ENCODE measurements at places on chromosomes 4 and X. TPM values are rescaled to one million over a fixed set of nuclear protein-coding genes. Genes with fewer than 3 reads are reported as not detected.
A peak's percentile ranks its signal among the peaks of the same experiment; 100 is the strongest.

- ATAC-seq = no peak
Observed at GRCh38 chrX:102154218-102154860, 1.4 kb downstream of the BEX5 start.

- no peak for ATAC-seq
Observed at GRCh38 chr4:175166020-175166419, 247.9 kb downstream of the ADAM29 start.

DNA sequence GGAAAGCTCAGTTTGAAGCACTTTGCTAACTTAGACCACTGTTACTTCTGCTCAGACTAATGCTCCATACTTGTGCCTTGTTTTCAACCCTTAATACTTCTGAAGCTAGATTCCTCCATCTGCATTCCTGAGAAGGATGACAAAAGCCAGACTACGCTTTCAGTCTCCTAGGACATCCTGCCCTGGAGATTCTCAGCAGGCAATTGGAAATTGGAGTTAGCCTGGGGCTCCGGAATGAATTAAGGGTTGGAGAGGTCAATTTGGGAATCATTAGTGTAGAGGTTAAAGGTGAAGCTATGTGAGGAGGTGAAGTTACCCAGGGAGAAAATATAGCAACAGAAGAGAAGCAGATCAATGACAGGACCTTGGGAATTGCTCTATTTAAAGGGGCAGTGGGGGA lies 215.9 kb upstream of the MBNL3 start:
- no peak for ATAC-seq

DNA sequence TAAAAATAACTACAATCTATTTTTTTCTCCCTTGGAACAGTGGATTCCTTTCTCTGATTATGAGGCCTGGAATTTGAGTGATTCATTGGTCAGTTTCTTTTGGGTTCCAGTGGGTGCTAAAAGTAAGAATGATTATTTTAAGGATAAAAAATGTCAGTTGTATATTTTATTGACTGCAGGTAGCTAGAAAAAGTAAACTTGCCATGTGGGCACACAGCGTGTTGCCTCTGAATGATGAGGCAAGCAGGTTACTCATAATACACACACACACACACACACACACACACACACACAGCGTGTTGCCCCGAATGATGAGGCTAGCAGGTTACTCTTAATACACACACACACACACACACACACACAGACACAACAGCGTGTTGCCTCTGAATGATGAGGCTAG lies 13.8 kb downstream of the GALNT7 start:
- peak; percentile 34 for ATAC-seq

DNA sequence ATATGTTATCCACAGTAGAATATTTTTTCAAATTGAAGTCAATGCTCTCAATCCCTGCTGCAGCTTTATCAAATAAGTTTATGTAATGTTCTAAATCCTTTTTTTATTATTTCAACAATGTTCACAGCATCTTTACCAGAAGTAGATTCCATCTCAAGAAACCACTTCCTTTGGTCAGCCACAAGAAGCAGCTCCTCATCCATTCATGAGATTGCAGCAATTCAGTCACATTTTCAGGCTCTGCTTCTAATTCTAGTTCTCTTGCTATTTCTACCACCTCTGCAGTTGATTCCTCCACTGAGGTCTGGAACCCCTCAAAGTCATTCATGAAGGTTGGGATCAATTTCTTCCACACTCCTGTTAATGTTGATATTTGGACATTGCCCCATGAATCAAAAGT lies 2301.3 kb upstream of the TENM3 start:
- ATAC-seq = no peak

GRCh38 chrX:23790155-23790497 lies 7.2 kb downstream of the SAT1 start:
- no peak for ATAC-seq

DNA sequence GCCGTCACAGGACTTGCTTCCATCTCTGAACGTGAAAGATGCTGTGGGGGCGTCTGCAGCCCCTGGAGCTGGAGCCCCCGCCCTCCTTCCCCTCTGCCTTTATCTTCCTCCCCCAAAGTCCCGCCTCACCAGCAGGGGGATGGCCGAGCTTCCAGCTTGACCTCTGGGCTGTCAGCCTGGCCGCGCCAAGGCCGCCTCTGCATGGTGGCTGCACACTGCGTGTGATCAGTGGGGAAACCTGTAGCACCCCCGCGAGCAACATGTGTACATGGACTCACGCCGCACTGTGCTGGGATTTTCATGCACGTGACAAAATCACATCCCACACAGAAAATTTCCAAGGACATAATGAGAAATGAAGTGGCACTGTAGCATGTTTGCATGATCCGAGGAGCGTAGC lies 26.5 kb upstream of the PSAPL1 start:
- ATAC-seq = no peak

- no peak for ATAC-seq
Observed at GRCh38 chrX:110003167-110004156, 548 bp downstream of the TMEM164 start.

TLR8 gene
- total RNA-seq = 0.26 TPM

DNA sequence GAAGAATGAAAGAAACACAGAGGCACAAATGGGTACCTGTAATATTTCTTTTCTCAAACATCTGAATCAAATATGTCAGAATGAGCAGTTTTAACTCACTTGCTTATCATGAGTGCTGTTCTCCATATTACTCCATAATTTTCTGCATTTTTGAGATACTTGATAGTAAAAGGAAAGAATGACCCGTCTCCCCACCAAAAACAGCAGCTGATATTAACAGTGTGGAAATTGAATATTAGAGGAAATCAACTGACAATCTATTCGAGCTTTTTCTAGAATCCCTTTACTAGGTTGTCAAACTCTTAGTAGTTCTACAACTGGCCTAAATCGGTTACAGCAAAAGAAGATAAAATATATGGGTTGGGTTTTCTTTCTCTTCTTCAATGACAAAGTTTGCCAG lies 49.9 kb upstream of the HELT start:
- ATAC-seq = no peak

DNA sequence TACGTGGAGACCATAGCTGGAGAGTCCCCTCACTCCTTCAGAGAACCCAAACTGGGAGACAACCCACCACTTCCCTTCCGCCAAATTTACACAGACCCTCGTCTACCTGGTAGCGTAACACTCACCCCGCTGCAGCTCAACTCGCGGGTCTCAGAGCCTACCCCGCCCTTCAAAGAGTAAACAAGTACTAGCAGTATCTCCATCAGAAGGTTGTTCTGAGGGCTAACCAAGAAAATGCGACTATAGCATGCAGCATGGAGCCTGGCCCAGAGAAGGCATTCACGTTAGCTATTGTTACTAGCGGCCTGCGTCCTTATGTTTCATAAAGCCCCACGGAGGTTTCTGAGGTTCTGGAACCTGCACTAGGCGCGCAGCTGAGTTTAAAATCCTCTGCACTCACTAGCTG lies 531 bp upstream of the MANBA start:
- ATAC-seq = no peak

AFM gene
- total RNA-seq = not detected

KANTR gene
- 15.7 TPM for total RNA-seq

Data from motor neuron (in vitro differentiated cells).